NCI-H1417 (cell line): ENCODE measurements at places on chromosomes 3 and 15.
A peak's percentile ranks its signal among the peaks of the same experiment; 100 is the strongest.

GRCh38 chr3:123067689-123068600 is 1.1 kb downstream of the PDIA5 start:
- DNase-seq = peak; percentile 54

- no peak for DNase-seq
Measured at GRCh38 chr15:35963326-35963725, 417.4 kb upstream of the DPH6 start.

DNA sequence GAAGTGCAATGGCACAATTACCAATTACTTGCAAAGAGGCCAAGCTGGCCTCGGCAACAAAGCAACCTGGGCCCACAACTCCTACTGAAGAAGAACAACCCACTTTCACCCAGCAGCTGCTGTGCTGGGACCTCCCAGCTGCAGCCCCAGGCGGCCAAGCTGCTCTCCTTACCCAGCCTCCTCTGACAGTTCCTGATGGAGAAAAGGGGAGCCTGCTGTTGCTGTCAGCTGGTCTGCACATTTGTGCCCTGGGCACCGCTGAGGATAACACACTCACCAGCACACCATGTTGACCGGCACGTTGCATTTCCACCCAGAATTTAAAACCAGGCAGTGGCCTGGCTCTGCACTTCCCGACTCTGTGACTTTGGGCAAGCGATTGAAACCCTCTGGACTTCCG is 33.6 kb downstream of the SSUH2 start:
- DNase-seq = no peak

DNA sequence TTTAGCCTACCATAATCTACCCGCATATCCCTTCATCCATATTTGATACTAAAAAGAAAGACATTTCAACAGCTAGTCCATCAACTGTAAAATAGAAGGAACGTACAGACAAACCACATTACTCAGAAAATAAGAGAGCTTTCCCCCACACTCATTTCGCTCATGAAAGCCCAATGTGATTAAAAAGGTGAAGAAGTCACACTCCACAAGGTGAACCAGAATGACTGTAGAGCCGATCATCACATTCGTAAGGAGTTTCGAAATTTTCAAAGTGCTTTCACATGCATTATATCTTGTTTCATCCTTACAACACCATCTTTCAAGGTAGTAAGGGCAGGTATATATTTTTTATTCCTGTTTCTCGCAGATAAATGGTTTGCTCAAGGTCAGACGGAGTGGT is 225.3 kb downstream of the FOXP1 start:
- DNase-seq = no peak

DNA sequence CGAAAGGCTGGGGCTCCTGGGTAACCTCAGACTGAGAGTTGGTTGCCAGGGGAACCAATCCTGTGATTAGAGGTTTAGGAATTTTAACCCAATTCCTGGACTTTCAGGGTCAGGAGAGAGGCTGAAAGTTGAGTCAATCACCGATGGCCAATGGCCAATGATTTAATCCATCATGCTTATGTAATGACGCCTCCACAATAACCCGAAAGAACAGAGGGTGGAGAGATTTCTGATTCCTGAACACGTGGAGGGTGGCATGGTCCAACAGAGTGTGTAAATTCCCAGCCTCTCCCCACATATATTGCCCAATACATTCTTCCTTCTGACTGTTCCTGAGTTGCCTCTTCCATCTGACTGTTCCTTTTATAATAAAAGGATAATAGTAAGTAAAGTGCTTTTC is 137.2 kb upstream of the CBLB start:
- no peak for DNase-seq

DNA sequence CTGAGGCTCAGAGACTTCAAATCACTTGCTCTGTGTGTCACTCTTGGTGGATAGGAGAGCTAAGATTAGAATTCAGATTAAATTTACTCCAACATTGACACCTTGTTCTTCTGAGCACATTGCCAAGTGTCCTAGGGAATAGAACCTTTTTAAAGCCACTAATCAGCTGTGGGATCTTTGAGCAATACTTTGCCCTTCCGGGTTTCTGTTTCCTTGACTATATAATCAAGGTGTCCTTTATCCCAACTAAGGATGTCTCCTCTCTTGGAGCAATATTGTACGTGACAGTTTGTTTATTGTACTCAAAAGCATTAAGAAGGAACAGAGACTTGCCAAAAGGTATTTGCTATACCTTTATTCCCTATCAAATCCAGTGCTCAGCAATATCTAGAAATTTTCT is 170.9 kb upstream of the CADPS start:
- no peak for DNase-seq

- DNase-seq = no peak
Measured at GRCh38 chr15:41622901-41623300, 37.3 kb upstream of the MGA start.

DNA sequence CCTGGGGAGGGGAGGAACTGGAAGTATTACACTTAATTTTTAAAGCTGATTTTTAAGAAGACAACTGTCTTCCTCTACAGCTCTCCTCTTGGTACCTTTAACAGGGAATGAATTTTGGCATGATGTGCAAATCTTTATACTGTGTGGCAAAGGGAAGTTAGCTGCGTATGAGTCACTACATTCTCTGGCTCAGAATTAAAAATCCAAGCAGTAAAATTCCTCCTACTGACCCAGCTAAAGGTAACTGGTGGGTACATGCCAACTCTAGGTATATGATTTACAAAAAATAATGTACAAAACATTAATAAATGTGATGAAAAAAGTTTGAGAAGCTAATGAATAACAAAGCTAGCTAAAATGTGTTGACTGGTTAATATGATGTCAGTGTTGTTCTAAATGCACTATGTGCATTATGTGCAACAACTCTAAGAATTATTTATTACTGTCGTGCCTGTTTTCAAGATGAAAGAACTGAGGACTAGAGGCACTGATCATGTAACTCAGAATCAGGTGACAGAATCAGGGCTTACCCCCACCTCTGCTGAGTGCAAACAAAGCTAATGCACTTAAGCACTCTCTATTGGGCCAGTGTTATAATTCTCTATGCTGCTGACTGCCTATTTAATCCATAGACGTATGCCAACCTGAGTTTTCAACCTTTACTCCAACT is 194.7 kb upstream of the CADPS start:
- peak; percentile 9 for DNase-seq

DNA sequence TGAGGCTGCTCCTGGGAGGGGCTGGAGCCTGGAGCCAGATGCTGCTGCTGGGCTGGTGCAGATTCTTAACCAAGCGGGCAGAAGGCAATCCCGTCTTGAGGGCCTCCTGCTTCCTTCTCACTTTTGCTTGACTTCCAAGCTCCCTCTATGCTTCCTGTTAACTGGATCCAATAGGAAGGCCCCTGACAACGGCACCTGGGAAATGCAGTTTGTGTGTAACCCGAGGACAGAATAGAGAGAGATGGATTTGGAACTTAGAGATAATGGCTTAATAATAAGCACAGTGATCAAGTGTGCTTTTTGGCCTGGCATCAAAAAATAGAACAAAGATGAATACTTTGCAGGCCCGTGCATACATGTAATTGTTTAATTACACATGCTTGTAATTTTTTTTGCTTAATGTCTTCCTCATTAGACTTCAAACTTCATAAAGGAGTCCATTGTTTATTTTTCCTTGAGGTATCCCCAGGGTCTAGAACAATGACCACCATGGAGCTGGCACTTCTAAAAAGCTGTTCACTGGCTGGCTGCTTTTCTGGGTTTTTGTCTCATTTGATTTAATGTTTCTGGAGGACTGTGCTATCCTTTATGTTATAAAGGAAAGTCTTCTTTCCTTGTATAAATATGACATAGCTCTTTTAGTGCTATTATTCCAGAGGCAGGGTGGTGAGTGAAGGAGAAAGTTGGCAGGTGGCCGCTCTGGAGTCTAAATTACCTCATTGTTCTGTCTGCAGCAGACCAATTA is 63.3 kb upstream of the MITF start:
- peak; percentile 71 for DNase-seq

GRCh38 chr3:47433796-47434195 is 41.9 kb downstream of the SCAP start:
- DNase-seq = no peak

GRCh38 chr3:35894735-35895134 is 255.4 kb downstream of the ARPP21 start:
- no peak for DNase-seq

- no peak for DNase-seq
Measured at GRCh38 chr3:38119248-38119544, 17.7 kb downstream of the ACAA1 start.

GRCh38 chr3:194761384-194761783 is 75.7 kb downstream of the FAM43A start:
- peak; percentile 83 for DNase-seq

DNA sequence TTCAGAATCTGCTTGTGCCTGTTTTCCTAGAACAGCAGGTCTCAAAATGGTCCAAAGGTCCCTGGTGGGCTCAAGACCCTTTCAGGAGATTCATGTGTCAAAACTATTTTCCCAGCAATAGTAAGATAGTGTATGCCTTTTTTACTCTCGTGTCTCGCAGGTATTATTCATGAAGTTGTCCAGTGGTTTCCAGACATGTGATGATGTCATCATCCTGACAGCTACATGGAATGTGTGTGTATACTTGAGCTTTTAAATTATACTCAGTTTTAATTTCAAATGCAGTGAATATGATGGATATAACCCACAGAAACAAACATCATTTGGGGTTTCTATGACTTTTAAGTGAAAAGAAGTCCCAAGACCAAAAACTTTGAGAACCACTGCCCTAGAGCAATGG is 288.6 kb downstream of the NTRK3 start:
- no peak for DNase-seq

DNA sequence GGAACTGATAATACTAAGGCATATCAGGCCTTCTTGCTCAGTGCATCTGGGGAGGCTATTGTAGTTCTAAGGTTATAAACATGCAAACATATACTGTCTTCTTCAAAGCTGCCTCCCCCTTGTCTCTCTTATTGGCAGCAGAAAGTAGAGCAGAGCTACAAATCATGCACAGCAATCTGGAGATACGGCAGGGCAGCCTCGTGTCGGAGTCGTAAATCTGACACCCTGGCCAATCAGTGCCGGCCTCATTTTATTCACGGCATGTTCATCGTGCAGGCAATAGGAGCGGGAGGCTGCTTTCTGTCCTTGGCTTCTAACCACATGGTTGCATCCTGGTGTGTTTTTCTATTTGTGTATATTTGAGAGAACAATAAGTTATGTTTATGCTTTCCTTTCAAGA is 300.2 kb upstream of the CNTN6 start:
- DNase-seq = no peak

DNA sequence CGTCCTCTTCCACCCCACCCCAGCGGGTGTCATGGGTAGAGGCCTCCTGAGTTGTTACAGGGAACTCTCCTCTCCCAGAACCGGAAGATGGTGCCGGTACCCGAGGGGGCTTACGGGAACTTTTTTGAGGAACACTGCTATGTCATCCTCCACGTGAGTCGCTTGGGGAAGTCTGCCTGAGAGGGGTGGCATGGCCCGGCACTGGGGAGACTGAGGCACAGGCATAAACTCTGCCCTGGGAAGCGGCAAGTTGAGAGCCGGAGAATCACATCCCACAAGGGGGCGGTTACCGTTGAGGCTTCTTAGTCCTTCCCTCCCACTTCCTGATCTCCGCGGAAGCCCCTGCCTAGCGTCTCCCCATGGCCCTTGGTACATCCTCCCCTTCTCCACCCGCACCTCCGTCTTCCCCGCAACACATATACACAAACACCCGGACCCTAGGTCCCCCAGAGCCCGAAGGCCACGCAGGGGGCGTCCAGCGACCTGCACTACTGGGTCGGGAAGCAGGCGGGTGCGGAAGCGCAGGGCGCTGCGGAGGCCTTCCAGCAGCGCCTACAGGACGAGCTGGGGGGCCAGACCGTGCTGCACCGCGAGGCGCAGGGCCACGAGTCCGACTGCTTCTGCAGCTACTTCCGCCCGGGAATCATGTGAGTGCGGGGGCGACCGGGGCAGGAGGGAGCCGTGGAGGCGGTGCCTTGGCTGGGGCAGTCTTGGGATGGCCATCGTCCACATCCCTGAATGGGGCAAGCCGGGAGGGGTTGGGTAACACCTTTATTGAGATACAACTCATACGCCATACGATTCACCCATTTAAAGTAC is 3.4 kb downstream of the VILL start:
- no peak for DNase-seq

DNA sequence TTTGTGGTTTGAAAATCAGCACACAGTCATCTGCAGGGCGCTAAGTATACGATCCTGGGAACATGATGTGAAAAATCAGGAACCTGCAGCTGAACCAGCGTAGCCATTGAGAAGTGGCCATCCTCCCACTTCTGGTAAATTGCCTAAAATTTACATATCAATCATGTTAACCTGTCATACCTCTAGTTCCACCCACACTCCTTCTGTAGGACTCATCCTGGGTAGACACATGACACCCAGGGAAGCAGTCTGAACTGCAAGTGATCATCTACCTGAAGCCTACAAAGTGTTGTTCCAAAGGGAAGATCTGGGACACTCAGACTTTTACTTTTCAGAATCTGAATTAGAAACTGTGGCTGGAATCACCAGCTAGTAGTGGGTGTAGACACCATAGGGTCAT is 5.5 kb upstream of the PSMD6 start:
- no peak for DNase-seq

DNA sequence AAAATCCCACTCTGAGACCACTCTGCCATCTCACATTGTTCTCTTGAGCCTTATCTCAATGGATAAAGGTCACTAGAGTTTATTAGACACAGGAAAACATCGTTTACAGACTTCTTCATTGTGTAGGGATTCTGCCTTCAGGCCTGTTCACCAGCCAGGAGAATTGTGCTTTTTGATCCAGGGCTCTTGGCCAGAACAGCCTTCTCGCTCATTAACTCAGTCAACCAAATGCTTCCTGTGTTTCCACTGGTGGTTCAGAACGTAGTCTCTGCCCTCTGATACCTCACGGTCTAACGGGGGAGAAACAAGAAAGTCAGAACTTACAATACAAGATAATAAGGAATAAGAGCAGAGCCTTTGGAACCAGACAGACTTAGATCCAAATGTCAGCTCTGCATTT is 54.2 kb upstream of the TSEN2 start:
- no peak for DNase-seq

- DNase-seq = no peak
Measured at GRCh38 chr3:197908957-197909701, 40.9 kb upstream of the RPL35A start.
